MCF 10A (cell line): ENCODE measurements at places on chromosomes 5 and 9. TPM values are rescaled to one million over a fixed set of nuclear protein-coding genes. Genes with fewer than 3 reads are reported as not detected.

DNA sequence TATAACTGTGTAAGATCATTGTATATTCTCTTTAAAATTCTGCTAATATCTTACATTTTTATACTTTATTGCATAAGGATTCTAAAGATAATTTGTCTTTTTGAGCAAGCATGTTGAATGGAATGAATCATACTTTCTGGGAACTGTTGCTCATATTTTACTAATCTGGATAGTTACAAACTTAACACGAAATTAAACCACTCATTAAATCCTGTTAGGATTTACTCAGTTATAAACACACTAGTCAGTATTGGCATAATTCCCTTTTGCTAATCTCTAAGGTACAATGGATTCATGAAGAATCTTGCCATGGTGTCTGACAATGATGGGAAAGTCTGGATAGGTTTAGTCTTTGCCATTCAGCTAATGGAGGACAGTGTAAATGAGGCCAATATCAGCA, 338.1 kb upstream of the SMC2 start:
- peak; percentile 18 for DNase-seq

DNA sequence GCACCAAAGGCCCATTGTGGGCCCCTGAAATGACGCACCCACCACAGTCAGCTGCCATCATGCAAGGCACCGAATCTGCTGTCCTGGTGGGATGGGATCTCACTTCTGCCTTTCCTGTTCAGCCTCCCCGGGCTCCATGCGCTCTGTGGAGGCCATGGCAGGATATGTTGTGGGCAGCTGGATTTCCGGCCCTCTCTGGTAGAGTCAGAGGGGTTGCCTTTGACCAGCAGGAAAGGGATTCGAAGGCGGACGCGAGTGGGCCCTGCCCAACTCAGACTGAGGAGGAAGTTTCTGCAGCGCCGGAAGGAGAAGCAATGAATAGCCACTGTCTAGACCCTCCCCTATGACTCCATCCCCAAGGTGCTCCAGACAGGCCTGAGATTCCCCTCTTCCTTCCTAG, 35.5 kb downstream of the GADD45G start:
- DNase-seq = no peak

DNA sequence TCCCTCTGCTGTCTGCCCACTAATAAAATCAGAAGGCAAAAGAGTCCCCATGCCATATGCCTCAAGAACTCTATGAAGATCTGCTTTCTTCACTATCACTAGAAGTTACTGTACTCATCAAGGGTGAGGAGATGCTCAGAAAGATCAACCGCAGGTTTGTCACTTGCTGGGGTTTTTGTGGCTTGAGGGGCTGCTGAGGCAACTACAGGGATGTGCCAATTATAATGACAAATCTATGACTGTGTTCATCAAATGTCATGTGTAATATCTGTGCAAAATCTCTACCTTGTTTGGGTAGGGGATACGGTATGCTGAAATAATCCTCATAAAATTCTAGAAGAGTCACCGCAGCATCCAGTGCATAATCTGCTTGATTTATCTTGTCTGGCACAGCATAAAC, 13.0 kb downstream of the ERAP1 start:
- no peak for DNase-seq

GRCh38 chr9:130607640-130608420, 28.5 kb downstream of the FUBP3 start:
- no peak for DNase-seq

Gene PRELID2
- 11.4 and 11.7 TPM in 2 replicates for total RNA-seq
